ENCODE measurements at places on chromosomes 5 and 9. TPM values are rescaled to one million over a fixed set of nuclear protein-coding genes. Genes with fewer than 3 reads are reported as not detected.

RANBP3L gene
- total RNA-seq = 0.83 TPM

IFNA13 gene
- not detected for total RNA-seq

SAXO1 gene
- total RNA-seq = 0.06 TPM

FGF10 gene
- total RNA-seq = 1.3 TPM

PTPRD gene
- not detected for total RNA-seq

- DNase-seq = no peak
Observed at GRCh38 chr5:23977997-23978396, 470.6 kb downstream of the PRDM9 start.

- DNase-seq = peak; percentile 21
Observed at GRCh38 chr9:89576404-89576839, 28.4 kb upstream of the GADD45G start.

- DNase-seq = peak; percentile 33
Observed at GRCh38 chr5:94893412-94894135, 275.1 kb downstream of the SLF1 start.

- no peak for DNase-seq
Observed at GRCh38 chr5:143758015-143758414, 53.9 kb upstream of the HMHB1 start.

DNA sequence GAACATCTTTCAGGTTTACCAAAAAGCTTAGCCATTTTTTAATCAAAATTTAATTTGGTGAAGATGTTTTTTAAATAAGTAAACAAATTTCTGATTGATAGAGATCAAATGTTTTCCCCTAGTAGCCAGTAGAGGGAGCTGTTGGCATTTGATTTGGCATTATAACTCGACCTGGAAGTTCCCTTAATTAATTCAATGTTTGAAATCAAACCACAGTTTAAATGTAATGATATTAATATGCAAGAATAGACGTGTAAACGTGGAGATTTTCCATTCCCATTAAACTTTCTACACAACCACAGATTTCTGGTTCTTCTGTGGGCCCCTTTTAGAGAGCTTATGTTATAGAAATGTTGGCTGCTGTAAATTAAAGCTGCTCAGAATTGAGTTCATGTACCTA is 148.1 kb upstream of the MPDZ start:
- DNase-seq = peak; percentile 40

- no peak for DNase-seq
Observed at GRCh38 chr9:7341571-7341970, 458.0 kb downstream of the DMAC1 start.

- DNase-seq = peak; percentile 64
Observed at GRCh38 chr9:69937360-69937759, 106.3 kb upstream of the MAMDC2 start.

DNA sequence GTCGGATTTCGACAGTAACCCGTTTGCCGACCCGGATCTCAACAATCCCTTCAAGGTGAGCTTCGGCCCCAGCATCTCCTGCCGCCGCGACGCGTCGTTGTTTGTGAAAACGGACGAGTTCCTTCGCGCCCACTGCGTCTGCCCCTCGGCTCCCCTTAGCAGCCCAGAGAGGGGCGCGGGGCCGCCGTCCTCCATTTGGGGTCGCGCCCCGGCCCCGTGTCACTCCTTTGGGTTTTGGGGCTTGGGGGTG is 182 bp downstream of the SCAMP1 start:
- no peak for DNase-seq

GRCh38 chr9:86549401-86549811 is 195.2 kb upstream of the TUT7 start:
- DNase-seq = peak; percentile 99

GRCh38 chr9:112135706-112136105 is 39.4 kb downstream of the SUSD1 start:
- no peak for DNase-seq
